ENCODE measurements at places on chromosomes 5 and 9.

- H3K27ac ChIP-seq: no peak overlapping the region
- H3K36me3 ChIP-seq: no peaks in the 10 kb centered on the region
- no peak overlapping the region for H3K4me3 ChIP-seq
- no peaks in the 10 kb centered on the region for H3K27me3 ChIP-seq
These were observed 37.0 kb upstream of the LCP2 start for GRCh38 chr5:170334626-170335025.

GRCh38 chr5:136031711-136032110 lies 2.9 kb downstream of the TGFBI start:
- peaks cover 25% of the 10 kb centered on the region for H3K4me1 ChIP-seq
- no peak overlapping the region for H3K27ac ChIP-seq
- H3K36me3 ChIP-seq: no peaks in the 10 kb centered on the region
- H3K4me3 ChIP-seq: no peak overlapping the region
- no peak for DNase-seq
- H3K27me3 ChIP-seq: peaks cover 38% of the 10 kb centered on the region

GRCh38 chr5:84242286-84242685 lies 142.4 kb downstream of the EDIL3 start:
- no peak for DNase-seq
- H3K36me3 ChIP-seq: no peaks in the 10 kb centered on the region
- H3K27me3 ChIP-seq: no peaks in the 10 kb centered on the region
- H3K4me3 ChIP-seq: no peak overlapping the region

- H3K27me3 ChIP-seq: no peaks in the 10 kb centered on the region
- H3K4me1 ChIP-seq: no peaks in the 10 kb centered on the region
- H3K27ac ChIP-seq: no peak overlapping the region
- DNase-seq: no peak
- H3K4me3 ChIP-seq: no peak overlapping the region
- no peaks in the 10 kb centered on the region for H3K36me3 ChIP-seq
These were observed 189.4 kb downstream of the MED10 start for GRCh38 chr5:6188976-6189375.

DNA sequence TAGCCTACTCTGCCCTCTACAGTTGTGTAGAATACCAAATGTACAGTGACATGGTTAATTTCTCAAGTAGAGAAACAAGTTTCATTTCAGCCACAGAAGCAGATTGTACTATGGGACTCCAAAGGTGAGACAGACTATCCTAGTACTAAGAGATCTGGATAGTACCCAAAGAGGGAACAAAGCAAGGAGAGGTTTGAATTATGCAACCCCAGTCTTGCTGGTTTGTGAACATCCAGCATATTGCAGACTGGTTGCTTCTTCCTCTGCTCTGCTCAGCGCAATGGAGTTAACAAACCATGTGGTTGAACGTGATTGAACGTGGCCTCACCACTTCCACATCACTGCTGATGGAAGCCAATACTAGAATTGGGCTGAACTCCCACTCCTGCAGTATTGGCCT lies 43.3 kb upstream of the ALDOB start:
- no peak overlapping the region for H3K4me3 ChIP-seq
- no peaks in the 10 kb centered on the region for H3K36me3 ChIP-seq
- DNase-seq: no peak
- H3K4me1 ChIP-seq: no peaks in the 10 kb centered on the region
- H3K27me3 ChIP-seq: no peaks in the 10 kb centered on the region

GRCh38 chr5:3606121-3606831 lies 10.6 kb downstream of the IRX1 start:
- H3K27me3 ChIP-seq: peaks cover 68% of the 10 kb centered on the region
- no peaks in the 10 kb centered on the region for H3K36me3 ChIP-seq
- no peak overlapping the region for H3K27ac ChIP-seq
